Stimulated activated CD4-positive, alpha-beta T cell treated with anti-CD3 and anti-CD28 coated beads, Interleukin-15, amount 100 ng/mL, for 48 hours (primary cell): ENCODE measurements at places on chromosomes 7 and 10.
A peak's percentile ranks its signal among the peaks of the same experiment; 100 is the strongest.

DNA sequence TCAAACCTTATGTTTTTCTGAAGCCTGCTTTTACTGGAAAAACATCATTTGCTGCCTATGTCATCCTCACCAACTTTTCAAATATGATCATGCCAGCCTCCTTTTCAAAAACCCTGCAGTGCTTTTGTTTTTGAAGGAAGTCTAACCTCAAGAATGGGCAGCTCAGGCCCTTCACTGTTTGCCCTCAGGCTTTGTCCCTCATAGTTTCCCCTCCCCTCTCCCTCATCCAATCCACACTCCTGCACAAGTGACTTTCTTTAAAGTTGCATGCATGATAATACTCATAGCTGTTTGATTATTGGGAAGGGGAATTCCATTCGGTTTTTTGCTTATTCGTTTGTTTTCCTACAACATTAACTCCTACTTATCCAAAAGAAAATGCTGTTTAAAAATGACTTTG lies 219.4 kb downstream of the SEMA3E start:
- DNase-seq, result no peak

DNA sequence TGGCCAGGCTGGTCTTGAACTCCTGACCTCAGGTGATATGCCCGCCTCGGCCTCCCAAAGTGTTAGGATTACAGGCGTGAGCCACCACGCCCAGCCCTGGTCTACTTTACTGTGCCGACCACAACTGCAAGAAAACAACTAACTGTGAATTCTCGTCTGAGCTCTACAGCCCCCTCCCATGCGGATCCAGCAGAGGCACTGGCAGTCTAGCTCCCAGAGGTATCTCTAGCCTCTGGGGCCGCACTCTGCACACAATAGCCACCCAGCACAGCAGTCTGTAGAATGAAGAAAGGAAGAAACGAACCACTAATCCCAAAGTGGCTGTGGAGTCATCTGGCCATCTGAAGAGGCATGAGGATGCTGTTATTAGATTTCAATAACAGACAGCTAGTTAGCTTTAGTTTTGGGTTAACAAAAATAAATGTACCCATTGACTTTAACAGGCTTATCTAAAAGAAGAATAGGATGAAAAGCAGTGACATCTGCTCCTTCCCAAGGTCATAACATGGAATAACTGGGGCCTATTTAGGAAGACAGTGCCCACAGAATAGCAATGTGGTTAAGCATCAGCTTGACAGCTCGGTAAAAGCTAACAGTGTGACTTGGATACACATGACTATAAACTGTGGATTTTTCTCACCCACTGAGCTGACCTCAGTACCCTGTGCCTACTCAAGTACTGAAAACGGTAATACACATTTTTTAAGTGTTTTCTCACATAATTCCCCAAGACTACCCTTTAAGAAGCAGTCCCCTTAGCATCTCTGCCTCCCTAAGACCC lies 131.9 kb downstream of the TNS3 start:
- no peak for DNase-seq

DNA sequence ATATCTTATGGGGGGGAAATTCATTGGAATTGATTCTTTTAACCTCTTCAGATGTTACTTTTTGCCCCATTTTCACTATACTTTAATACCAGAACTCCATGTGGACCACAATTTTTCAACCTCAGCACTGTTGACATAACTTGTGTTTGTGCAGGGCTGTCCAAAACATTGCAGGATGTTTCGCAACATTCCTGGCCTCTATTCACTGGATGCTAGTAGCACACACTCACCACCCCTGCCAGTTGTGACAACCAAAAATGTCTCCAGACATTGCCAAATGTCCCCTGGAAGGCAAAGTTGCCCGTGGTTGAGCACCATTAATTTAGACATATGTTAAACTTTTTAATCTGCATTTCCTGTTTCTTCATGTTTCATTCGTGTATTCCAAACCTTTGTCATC lies 234.7 kb downstream of the GFRA1 start:
- DNase-seq, result no peak

DNA sequence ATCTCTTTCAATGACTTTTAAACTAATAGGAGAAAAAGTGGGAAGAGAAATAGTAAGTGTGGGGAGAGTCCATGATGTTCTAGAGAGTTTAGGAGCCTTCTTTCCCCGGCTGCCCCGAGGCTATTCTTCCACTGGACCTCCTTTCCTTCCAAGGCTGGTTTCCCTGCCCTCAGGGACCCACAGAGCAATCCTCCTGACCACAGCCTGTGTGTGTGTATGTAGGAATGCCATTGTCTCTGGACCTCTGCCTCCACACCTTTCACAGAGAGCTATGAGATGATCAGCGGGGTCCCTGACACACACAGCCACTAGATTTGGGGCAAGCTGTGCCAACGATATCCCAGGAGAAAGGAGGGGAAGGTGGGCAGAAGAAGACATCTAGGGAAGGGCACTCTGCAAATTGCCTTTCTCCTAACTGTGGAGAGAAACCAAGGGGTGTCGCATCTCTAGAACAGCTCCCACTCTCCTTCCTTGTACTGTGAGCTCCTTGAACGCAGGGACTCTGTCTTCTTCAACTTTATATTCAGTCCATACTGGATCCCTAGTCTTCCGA lies 13.3 kb upstream of the CHCHD3 start:
- DNase-seq, result no peak

DNA sequence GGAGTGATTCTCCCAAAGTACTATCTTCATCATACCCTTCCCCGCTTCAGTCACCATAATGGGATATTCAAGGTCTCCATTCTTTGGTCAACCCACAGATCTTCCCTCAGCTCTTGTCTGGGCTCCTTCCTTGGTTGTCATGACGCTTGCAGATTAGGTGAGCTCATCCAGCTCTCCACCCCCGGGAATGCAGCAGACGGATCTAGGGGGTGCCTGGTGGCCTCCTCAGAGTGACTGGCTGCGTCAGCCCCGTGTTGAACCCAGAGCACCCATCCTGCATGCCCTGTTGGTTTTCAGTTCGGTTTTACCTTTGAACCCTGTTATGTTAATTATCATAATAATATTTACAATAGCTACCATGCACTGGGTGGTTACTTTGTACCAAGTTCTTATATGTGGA lies 6.4 kb downstream of the NEURL1 start:
- DNase-seq, result no peak

- no peak for DNase-seq
Observed at GRCh38 chr10:131559450-131559911, 248.0 kb upstream of the TCERG1L start.

DNA sequence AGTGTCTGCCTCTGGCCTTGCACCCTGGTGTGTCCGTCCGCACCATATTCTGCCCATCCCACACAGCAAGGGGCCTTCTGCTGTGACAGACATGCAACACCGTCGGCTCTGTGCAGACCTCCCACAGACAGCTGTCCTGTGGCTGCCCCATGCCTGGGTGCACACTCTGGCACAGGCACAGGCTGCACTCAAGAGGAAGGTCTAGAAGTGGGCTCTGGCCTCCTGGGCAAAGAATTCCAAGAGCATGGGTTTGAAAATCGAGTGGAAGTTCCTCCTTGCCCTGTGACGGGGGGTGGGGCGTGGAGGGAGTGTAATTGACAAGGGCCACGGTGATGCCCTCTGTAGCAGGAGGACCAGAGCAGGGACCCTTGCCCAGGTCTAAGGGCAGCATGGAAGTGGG lies 4.3 kb upstream of the LOXL4 start:
- DNase-seq, result no peak

DNA sequence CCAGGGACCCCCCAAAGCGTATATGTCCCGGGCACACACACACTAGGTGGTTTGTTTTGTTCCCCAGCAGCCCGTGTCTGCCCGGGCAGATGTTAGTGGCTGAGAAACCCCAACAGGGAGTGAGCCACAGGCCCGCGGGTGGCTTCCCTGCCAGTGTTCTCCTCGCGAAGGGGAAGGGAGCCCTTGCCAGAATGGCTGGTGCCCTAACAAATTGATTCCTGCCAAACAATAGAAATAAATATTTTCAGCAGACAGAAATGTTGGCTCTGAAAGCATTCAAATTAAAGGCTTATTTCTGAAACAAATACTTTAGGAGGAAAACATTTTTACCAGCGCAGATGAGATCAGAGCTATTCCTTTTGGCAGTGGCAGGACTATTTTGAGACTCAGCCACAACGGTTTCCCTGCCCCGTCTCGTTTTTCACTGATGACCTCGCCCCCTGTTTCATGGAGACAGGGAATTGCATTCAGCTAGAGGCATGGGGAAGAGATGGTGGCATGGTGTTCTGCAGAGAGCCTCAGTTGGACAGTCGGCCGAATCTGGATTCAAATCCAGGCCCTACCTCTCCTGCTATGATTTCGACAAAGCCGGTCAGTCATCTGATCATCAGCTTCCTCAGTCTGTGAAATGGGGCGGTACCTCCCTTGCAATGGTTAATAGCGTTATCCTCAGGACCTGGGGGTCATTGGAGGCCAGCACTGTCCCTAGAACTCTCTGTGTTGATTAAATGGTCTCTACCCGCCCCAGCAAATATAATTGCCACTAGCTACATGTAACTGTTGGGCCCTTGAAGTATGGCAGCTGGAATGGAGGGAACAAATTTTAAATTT lies 84.5 kb downstream of the CUX1 start:
- no peak for DNase-seq

DNA sequence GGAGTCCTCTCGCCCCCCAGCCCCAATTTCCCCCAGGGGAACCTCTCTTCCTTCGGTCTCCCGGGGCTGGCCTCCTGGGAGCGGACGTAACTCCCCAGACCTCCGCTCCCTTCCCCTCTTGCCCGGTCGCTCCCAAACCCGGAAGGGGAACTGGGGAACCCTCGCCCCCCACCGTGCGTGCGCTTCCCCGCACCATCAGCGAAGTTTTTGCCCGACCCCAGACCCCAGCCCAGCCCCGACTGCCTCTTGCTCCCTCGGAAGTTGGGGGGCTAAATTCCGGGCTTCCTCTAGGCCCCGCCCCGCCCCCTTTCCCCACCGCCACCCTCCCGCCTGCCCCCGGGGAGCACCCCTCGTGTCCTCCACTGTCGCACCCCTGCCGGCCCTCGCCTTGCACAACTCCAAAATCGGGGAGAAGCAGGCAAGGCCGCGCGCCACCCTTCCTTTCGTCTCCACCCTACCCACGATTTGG lies 436 bp downstream of the GNB2 start:
- no peak for DNase-seq

DNA sequence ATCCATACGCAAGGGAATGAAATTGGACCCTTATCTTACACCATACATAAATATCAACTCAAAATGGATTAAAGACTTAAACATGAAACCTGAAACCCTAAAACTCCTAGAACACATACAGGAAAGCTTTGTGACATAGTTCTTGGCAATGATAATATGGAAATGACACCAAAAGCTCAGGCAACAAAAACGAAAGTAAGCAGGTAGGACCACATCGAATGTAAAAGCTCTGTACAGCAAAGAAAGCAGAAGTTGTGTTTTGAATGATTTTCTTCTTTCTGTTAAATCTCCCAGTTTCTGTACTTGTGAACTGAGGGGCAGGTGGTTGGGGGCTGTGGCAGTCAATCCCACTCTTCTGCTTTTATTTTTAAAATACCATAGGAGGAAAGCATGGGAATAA lies 368.4 kb upstream of the PODXL start:
- no peak for DNase-seq

GRCh38 chr7:114923403-114923713 lies 1.5 kb downstream of the MDFIC start:
- DNase-seq, result no peak

- DNase-seq, result no peak
Observed at GRCh38 chr7:100867776-100868485, 744 bp downstream of the TRIP6 start.

DNA sequence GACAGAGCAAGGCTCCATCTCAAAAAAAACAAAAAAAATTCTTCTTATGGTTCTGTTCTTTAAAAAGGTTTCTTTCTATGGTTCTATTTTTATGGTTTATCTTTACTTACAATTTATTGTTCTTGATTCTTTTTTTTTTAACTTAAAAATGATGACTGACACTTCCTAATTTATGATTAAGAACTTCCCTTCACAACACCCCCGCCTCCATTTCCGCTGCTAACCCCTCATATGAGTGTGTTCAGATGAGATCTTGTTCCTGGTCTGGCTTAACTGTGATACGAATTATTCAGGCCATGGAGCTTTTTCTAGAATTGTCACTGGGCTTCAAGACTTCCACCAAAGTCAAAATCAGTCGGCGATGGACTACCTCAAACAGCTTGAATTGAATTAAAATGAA lies 33.9 kb downstream of the PTER start:
- DNase-seq, result peak; percentile 12

DNA sequence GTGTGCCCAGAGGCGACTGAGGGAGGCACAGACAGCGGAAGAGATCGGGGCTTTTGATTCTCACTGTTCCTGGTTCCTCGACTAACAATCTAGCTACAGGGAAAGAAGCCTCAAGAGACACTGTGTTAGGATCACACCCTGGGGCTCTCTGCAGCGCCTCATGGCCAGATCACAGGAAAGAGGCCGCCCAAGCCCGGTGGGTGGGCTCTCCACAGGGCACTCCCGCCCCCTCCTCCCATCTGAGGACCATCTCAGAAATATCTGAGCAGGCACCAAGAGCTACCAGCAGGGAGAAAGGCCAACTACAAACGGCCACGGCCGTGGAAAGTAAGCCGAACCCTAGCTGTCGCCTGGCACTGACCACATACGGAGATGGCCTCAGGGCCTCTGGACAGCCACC lies 224.2 kb downstream of the MLLT10 start:
- DNase-seq, result no peak
